ENCODE measurements at places on chromosomes 7 and 10.

DNA sequence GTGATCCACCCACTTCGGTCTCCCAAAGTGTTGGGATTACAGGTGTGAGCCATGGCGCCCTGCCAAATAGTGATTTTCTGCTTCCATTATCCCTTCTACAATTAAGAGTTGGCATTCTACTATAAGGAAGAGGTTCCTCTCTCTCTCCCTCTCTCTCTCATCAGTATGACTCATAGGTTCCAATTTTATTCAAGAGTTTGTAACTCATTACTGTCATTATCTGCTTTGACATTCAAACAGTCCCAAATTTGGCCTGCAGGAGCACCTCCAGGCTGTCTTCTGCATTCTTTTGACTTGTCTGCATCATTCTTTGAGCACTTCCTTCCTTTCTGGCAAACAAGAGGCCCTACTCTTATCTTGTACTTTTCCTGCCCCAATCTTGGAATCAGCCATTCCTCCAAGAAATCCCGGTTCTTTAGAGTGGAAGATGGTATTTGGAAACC, 33.2 kb upstream of the CALU start:
- DNase-seq = no peak

- no peak for DNase-seq
Observed at GRCh38 chr10:18021725-18022480, 70.2 kb downstream of the SLC39A12 start.

- DNase-seq = no peak
Observed at GRCh38 chr10:109992485-109992884, 15.3 kb upstream of the ADD3 start.

DNA sequence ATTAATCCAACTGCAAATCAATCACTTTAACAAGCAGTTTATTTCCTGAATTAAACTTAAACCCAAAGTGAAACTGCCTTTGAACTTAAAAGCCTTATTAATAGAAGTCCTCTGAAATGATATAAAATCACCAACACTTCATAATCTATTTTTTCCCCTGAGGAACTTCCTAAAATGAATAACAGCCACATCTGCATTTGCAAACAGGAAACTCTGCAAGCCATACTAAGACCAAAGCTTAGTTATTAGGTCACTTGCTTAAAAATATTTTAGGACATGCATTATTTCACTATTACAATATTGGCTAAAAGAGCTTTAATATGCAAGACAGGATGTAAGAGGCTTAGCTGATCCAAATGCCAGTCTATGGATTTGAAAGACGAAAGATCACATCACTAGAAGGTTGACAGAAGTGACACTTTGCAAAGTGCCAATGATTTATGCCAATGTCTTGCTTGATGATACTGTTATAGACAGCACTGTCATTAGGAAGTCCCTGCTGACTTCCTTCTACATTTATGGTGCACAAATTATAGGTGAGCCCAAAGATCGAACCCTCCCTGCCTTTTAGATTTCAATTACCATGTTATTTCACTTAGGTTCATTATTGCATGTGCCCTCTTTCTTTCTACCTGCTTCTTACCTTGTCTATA, 99.9 kb upstream of the SKAP2 start:
- DNase-seq = no peak

DNA sequence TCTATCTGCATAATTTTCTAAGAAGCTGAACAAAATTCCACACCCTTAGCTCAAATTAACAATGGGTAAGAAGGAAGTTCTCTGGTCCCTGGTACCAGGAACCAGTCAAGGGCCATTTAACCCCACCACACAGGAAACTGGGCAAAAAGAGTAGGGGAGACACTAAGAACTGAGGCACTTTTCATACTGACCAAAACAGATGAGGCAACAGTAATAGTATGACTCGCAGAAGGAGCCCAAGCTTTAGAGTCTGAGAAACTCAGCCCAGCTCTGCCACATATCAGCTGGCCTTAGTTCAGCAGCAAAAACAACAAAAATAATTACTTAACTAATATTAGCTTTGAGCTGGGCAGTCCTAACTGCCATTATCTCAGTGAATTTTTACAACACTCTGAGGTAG, 221.2 kb downstream of the FAM107B start:
- DNase-seq = no peak

GRCh38 chr10:71493741-71494140, 97.0 kb downstream of the CDH23 start:
- no peak for DNase-seq

DNA sequence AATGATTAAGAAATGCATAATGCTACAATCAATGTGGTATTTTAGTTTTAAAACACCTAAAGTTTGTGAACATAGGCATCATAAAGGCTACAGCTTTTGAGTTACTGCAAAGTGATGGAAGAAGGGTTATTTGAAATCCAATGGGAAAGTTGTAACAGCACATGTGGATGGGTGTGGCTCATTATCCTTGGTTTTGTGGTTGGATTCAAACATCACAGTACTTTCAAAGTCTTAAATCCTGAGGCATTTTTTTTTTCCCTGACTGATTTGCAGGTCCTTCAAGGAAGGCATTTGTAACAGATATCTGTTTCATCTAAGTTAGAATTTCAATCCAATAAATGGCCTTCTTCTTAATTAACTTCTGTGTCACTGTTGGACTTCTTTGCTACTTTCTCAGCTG, 9.8 kb upstream of the SHTN1 start:
- DNase-seq = no peak

DNA sequence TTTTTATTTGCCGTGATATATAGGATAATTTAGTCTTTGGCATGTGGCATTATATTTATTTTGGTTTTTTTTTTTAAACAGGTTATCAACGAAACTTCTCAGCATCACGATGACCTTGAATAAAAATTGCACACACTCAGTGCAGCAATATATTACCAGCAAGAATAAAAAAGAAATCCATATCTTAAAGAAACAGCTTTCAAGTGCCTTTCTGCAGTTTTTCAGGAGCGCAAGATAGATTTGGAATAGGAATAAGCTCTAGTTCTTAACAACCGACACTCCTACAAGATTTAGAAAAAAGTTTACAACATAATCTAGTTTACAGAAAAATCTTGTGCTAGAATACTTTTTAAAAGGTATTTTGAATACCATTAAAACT, 9.1 kb downstream of the VIM start:
- no peak for DNase-seq

- no peak for DNase-seq
Observed at GRCh38 chr10:125468278-125468677, 214.7 kb downstream of the TEX36 start.

DNA sequence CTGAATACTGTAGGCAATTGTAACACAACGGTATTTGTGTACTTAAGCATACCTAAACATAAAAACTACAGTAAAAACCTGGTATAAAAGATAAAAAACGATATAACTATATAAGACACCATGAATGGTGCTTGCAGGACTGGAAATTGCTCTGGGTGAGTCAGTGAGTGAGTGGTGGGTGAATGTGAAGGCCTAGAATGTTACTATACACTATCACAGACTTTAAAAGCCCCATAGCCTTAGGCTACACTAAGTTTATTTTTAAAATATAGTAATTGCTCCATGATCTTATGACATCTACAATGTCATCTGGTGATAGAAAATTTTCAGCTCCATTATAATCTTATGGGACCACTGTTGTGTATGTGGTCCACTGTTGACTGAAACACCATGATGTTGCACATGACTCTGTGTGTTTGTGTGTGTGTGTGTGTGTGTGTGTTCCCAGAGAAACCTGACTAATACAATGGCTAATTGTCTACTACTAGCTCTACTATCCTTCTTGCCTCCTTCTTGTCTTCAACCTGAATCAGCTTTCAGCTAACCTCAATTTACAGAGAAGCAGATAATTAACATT, 27.6 kb upstream of the PRPF18 start:
- DNase-seq = no peak

GRCh38 chr10:104316321-104317099, 21.8 kb downstream of the ITPRIP start:
- no peak for DNase-seq

DNA sequence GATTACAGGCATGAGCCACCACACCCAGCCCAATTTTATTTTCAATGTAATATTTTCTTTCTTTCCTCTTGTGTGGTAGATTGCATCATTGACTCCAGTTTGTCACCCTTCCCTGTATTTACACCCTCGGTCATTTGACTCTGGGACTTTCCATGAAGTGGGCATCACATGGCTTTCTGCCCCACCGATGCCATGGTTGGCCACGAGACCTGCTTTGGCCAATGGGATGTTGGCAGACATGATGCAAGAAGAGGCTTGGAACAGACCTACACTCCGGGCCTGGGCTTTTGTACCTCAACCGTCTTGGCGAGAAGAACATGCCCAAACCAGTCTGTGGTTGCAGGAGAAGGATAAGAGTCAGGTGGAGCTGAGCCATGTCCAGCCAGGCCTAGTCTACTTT, 38.8 kb upstream of the CACUL1 start:
- DNase-seq = peak; percentile 14

DNA sequence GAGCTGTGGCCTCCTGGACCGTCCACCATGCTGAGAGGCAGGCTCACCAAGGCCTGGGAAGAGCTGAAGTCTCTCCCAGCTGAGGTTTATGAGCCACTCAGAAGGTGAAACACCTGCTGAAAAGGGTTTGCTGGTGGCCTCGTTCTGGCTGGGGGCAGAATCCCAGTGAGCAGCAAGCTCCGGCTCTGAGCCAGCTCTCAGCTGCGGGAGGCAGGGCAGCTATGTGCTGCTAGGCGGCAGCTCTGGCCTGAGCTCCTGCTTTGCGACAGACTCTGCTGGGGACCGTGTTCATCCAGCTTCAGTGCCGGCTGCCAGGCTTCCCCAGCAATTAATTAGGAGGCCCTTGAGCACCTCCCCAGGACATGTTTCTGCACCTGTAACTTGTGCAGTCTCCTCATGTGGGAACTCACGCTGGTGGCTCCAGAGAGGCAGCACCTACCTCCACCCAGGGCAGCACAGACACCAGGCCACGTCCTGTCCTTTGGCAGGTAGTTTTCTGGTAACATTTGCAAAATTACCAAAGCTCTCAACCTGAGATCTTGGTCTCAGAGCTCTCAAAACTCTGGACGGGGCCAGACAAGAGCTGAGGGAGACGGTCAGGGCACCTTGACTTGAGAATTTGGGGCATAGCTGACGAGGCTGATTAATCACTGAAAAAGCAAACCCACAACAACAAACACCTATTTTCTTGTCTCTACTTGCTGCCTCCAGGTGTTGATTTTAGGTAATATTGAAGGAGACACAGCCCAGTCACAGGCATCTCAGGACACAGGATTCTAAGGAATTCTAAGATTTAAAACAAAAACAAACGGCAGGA, 185.0 kb downstream of the TCERG1L start:
- DNase-seq = no peak

DNA sequence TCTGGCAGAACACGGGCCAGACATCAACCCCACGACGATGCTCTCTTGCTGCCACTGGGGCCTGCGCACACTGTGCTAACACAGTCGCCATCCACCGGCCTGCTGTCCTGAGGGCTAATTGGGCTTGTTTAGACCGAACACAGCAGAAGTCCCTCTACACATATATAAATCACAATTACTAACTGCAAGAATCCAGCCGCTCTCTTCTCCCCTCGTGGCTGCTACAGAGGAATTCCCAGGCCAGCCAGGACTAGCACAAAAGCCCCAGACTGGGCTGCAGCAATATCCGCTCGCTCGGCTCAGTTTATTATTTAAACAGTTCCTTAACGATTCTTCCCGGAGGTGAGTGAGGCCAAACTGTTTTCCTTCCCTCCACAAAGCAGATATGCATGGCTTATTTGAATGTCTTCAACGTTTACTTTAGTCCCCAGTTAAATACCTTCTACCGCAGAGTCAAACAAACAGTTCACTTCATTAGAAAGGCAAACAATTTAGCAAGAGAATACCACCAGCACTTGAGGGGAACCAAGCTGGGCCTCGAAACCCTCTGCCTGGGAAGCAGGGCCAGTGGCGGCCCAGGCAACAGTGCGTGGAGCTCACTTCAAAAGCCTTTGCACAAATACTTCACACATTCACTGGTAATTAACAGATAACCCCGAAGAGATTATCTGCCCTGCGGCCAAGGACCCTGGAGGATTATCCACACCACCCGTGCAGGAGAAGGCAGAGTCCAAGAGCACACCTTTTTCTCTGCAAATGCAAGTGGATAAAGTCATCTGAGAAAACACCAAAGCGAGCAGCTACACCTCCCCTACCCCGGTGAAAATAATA, 145.3 kb downstream of the GLI3 start:
- DNase-seq = no peak

DNA sequence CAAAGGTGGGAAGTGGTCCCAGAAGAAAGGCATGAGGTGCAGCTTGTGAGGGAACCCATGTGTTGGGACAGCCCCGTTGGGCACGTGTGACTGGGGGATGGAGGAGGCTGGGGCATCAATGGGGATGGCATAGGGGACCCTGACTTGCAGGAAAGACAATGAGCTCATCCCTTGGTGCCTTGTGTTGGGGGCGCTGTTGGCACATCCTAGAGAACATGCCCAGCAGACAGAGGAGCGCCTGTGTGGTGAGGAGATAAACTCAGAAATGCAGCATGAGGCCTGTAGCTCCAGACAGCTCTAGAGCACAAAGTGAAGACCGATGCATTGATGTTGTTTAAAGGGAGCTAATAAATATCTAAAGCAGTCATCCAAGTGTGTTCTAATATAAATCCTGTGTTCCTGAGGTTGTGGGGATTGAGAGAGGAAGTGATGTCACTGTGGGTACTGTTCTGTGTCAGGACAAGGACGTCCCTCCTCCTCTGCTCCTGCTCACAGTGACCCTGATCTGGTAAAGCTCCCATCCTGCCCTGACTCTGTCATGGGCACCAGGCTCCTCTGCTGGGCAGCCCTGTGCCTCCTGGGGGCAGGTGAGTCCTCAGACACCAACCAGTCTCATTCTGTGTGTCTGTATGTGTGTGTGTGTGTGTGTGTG, 126.1 kb upstream of the PRSS58 start:
- DNase-seq = peak; percentile 73

- no peak for DNase-seq
Observed at GRCh38 chr10:102643336-102644065, 778 bp upstream of the TRIM8 start.

DNA sequence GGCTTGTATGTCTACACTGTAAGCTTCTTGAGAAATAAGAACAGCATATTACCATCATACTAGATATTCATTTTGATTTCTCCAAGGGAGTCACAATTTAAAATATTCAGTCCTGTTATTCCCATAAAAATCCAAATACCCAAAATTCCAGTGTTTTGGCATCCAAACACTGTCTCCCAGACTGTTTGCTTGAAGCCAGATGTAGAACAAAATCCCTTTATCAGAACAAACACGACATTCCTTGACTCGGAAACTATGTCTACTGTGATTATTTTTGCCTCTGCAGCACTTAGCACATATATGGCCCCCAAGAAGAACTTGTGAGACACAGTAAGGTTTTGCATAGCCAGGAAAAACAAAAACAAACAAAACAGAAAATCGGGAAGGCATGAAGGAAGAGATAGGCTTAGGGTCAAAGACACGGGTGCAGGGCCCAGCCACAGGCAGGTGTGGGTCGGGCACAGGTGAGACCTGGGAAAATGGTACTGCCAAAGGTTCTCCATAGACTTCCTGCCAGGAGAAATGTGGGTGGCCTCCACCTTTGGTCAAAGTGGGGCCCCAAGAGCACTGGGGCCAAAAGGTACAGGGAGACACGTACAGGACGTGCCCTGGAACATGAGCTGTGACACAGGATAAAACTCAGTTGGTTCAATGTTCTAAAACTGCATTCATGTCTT, 36.5 kb downstream of the CPXM2 start:
- DNase-seq = no peak

All from HL-60 (cell line).